ENCODE measurements at places on chromosomes 1 and 21.

- DNase-seq, result no peak
Observed at GRCh38 chr1:66624412-66625060, 90.6 kb downstream of the SGIP1 start.

- DNase-seq, result peak; percentile 79
Observed at GRCh38 chr21:45541221-45542039, 810 bp downstream of the SLC19A1 start.

DNA sequence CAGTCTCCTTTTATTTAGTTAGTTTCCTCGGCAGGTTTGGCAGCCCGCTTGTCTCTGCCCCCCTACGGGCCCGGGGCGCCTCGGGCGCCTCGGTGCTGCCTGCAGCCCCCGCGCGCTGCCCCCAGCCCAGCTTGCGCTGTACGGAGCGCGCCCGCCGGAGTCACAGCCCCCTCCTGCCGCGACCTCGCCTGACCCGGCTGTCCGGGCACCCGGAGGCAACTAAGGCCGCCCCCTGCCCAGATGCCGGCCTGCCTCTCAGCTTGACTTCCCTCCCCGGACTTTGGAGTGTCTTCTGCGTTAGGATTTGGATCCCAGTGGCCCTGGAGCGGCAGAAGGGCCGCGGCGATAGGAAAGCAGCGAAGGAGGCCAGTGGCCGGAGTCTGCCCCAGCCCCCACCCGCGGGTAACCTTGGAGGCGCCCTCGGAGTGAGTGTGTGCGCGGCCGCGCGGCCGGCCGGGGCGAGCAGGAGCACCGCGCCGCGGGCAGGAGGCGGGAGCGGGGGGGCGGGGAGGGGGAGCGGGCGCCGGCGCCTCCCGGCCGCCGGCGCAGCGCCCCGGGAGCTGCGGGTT is 7.6 kb downstream of the CDKN2C start:
- no peak for DNase-seq

DNA sequence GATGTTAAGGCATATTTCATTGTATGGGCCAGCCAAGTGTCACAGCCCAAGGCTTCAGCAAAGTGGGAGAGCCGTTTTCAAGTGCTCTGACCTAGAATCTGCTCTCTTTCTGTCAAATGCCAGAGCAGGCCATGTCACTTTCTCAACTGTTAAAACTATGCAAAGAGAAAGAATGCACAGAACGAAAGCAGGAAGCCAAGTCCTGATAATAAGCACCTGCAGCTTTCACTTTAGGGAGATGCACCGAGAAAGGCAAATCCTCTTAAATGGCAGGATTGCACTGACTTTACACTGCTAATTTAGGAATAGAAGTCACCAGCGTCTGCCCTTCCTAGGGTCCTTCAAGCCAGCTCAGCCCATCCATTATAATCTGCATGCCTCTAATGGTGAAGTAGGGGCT is 49.2 kb upstream of the NTPCR start:
- DNase-seq, result no peak

DNA sequence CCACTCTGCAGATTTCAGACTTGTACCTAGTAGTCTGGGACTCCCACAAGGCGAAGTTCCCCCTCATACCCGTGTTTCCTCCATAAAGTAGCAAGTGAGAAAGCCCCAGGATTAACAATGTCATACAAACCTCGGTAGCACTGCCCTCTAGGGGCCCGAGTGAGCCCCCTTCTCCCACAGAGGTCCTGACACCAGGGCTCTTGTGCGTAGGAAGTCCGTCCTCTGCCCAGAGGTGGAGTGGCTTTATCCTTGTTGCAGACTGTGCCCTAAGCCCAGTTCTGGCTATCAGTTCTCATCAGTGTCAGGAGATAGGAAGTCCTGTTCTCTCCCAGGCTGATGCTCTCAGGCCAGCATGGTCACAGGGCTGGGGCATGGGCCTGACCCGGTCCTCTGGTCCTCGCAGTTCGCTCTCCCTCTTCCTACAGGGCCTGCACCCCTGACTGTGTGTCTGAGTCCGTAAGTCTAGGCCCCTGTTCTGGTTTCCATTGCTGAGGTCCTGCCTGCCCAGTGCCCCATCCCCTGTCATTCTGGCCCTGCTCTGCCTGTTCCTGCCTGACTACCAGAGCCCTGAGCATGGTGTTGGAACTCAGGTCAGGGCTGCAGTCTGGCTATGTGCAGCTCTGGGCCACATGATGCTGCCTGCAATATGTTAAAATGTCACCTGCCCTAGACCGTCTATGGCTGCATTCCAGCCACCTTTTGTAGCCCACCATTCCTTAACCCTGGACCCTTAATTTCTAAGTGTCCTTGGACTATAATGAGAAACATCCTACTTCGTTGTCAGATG is 285.6 kb downstream of the ASTN1 start:
- DNase-seq, result no peak

- no peak for DNase-seq
Observed at GRCh38 chr1:228883535-228883934, 148.3 kb downstream of the RHOU start.

- no peak for DNase-seq
Observed at GRCh38 chr1:227604446-227604845, 41.1 kb downstream of the ZNF678 start.

DNA sequence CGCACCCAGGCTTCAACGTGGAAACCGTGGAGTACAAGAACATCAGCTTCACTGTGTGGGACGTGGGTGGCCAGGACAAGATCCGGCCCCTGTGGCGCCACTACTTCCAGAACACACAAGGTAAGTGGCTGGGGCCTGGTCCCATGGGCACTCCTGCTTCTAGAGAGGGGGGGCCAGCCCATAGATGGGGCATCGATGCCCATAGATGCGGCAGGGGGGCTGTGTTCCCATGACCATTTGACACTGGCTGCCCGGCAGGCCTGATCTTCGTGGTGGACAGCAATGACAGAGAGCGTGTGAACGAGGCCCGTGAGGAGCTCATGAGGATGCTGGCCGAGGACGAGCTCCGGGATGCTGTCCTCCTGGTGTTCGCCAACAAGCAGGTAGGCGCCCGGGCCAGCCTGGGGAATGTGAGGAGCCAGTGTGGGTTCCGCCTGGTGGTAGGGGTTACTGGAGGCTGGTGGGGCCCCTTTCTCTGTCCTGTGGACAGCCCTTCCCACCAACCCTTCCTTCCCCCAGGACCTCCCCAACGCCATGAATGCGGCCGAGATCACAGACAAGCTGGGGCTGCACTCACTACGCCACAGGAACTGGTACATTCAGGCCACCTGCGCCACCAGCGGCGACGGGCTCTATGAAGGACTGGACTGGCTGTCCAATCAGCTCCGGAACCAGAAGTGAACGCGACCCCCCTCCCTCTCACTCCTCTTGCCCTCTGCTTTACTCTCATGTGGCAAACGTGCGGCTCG is 5.6 kb downstream of the C1orf35 start:
- no peak for DNase-seq

- no peak for DNase-seq
Observed at GRCh38 chr1:173451981-173452380, 25.2 kb upstream of the PRDX6 start.

GRCh38 chr1:181062836-181063428 is 25.6 kb upstream of the IER5 start:
- peak; percentile 29 for DNase-seq

- no peak for DNase-seq
Observed at GRCh38 chr1:244730934-244731434, 78.1 kb downstream of the DESI2 start.

DNA sequence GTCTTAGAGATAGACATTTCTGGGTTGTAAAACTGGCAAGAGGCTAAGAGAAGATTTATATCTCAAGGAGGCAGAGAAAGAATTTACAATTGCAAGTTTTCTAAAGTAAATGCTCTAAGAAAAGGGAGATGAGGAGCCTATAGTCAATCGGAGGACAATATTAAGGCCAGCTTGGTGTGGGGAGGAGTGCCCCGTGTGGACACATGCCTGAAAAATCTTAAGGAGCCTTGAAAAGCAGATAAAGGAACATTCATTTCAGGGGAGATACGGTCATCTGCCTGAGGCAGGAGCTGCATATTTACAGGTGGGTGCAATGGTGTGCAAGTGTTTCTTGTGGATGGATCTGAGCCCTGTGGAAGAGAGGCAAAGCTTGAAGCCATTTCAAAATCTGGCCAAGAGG is 25.6 kb downstream of the FCRL2 start:
- DNase-seq, result no peak

DNA sequence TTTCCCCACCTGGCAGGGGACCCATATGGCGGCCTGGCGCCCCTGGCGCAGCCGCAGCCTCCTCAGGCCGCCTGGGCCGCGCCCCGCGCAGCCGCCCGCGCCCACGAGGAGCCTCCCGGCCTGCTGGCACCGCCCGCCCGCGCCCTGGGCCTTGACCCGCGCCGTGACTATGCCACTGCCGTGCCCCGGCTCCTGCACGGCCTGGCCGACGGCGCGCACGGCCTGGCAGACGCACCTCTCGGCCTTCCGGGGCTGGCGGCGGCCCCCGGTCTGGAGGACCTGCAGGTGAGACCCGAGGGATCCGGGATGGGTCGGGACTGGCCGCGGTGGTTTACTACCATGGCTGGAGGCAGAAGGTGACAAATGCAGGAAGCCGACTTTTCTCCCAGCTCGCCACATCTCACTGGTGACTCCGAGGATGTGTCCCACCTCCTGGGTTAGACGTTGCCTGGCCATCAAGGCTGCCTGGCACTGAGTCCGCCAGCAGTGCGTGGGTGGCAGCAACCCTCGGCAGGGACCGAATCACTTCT is 1.1 kb downstream of the TFAP2E start:
- DNase-seq, result no peak

DNA sequence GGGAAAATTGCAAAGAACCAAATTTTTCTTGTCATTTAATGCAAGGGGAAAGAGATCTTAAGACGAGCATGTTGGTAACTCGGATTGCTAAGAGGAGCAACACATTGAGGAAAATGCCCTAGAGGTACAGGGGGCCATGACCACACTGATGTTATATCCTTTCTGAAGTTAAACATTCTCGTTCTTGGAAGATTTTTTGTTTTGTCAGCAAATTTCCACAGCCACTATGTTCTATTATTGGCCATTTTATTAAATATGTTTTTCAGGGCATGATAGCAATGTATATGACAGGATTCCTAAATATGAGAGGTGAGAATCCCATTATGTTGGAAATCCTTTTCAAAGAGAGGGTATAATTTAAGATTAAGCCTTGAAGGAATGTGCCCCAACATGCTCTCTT is 627.2 kb upstream of the PKN2 start:
- DNase-seq, result no peak

DNA sequence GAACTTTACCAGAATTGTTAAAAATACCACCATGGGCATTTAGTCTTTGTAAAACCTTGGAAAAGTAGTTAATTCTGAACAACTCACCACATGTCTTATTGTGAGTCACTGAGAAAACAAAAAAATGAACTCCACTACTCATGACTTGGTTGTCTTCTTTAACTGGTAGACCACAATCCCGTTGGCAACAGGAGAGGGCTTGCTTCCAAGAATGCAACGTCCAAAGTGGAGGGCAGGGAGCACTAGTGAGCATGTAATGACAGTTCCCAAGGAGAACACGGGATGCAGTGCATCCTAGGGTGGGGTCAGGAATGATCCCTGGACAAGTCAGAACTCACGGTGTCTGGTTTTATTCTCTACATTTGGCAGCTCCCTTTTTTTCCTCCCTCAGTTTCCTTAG is 15.2 kb upstream of the HMCN1 start:
- no peak for DNase-seq

- DNase-seq, result no peak
Observed at GRCh38 chr1:208247696-208248095, 3.5 kb upstream of the PLXNA2 start.

DNA sequence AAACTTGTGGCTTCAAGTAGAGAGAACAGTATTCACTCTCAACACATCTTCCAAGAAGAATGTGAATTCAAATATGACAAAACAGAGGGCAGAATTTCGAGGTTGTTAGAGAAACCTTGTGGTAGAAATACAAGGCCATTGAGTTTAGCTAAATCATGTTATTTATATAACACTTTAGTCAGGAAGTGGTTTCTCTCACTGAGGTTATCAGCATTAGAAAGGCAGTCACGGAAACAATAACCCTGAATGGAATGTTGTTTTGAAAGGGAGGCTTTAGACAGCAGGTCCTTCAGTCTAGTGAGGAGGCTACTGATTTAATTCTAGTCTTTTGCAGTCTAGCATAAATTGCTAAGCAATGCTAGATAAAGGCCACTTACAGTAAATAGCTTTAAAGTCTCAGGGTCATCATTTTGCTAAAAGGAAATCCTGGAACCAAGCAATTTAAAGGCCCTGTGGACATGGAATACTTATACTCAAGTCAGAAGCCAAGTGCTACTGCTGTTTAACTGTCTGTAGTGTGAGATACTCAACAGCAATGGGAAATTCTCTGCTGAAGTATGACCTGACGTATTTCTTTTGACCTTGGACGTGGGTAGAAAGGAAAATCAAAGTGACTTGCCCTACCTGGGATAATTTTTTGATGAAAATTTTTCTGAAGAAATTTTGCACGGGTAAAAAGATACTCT is 89.0 kb upstream of the CHODL start:
- peak; percentile 22 for DNase-seq

GRCh38 chr1:172323686-172324085 is 96.8 kb upstream of the C1orf105 start:
- no peak for DNase-seq

Data from CD4-positive, alpha-beta T cell treated with Interleukin-12 subunit alpha and Interleukin-12 subunit beta, for 1 hour (primary cell).